ENCODE measurements at places on chromosomes 16 and 17.

DNA sequence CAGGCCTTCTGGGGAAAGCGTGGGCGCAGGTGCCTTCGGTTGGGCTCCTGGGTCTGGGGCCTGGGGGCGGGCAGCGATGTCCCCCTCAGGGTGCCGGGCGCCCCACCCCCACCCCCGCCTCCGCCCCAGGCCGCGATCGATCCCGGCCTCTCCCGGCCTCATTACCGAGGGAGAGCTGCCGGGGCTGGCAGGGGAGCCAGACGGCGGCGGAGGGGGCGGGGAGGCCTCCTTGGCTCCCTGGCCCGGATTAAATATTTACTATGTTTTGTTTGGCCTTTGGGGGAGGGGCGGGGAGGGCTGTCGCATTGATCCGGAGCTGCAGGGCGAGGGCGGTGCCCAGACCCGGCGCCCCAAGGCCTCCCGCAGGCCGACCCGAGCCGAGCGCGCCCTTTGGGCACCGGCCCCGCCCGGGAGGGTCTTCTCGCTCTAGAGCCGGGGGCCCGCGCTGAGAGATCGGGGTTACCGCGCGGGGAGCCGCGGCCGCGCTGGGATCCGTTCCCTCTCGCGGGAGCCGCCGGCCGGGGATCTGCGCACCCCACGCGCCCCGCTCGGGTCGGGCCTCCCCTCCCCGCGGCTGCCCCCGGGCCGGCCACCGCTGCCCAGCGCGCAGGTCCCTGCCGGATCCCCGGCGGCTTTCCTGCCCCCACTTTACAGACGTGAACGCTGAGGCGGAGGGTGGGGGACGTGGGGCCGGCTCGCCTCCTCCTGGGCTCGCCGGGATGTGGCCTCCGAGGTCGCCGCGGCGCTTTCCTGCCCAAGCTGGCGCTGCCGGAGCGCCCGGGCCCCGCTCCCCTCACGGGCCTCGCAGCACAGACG is 27.0 kb downstream of the RTN4RL1 start:
- no peak for DNase-seq

DNA sequence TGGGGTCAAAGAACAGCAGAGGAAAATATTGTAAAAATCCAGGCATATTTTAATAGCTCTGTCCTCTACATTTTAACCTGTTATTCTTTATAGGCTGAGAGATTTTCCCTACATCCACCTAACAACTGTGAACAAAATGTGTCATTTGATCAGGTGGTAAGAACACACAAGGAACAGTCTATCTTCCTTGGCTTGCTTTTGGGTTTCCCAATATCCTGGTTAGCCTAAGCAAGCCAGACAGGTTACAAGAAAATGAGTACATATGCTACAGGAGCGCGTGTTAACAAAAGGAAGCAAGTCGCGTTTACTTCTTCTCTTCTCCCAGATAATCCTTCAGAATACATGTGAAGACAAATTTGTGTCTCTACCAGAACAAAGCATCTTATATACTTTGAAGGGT is 31.0 kb upstream of the PITPNM3 start:
- DNase-seq = no peak

- DNase-seq = no peak
Measured at GRCh38 chr16:83723901-83724300, 83.9 kb upstream of the HSBP1 start.

GRCh38 chr16:4200781-4201137 is 41.1 kb downstream of the SRL start:
- DNase-seq = no peak

GRCh38 chr16:90019543-90020259 is 445 bp upstream of the DBNDD1 start:
- no peak for DNase-seq

GRCh38 chr16:73847090-73847489 is 449.5 kb upstream of the PSMD7 start:
- DNase-seq = no peak

DNA sequence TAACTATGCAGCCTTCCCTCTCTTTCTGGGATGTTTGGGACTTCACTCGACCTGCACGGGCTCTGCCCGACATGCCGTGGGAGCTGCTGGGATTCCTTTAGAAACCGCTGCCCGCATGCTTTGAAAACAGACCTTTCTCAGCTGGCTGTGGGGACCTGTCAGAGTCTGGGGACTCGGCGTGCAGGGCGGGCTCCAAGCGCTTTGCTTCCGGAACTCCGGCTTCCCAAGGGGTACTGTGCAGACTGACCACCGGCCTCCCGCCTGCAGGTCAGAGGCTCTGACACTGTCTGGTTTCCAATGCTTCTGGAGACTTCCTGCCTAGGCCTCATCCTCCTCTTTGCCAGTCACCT is 11.8 kb downstream of the PRSS27 start:
- no peak for DNase-seq

DNA sequence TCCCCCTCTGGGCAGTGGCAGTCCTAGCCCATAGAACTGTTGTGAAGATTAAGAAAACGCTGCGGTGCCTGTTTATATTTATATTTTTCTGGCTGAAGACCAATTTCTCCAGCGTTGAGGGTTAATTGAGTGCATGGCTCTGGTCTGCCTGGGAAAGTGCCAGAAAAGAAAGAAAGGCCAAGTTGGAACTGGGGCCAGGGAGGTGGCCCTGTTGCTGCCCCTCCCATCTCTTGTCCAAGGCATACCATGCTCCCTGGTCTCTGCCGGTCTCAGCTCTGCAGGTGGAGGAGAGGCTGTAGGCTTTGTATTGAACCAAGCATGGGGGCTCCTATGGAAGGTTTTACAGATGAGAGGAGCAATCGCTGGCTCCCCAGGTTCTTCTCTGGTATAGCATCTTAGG is 124.7 kb downstream of the MGAT5B start:
- DNase-seq = no peak

DNA sequence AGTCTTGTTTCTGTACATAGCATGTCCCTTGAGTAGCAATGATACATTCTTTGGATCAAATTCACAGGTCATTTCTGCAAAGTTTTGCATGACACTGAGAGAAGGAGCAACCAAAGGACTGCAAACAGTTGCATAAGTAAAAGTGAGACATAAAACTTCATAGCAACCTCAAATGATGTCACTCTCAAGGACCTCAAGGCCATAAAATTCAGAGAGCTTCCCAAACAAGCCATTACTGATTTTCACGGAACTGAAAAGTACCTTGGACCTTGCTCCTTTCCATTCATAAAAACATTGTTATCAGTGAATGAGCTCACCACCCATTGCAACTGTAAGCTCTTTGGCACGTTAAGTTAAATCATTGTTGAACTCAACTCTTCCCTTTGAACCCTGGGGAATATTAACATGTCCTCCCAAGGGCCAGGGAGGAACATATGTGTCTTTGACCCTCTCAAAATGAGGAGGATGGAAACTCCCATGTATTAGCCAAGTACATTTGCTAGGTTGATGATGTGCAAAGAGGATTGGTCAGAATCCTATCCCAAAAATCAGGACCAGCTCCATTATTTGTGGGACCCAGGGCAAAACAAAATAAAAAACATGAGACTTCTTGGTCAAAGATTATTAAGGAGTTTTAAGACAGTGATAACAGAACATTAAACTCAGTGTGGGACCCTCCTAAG is 275.0 kb upstream of the DYNLRB2 start:
- DNase-seq = no peak

- no peak for DNase-seq
Measured at GRCh38 chr16:29745853-29746345, at the start of gene C16orf54. Gene C16orf54 (minus strand): TSS chr16:29745990. CDS start chr16:29744951, 1,039 bp downstream.

- no peak for DNase-seq
Measured at GRCh38 chr16:69443927-69444631, 19.7 kb downstream of the CYB5B start.

DNA sequence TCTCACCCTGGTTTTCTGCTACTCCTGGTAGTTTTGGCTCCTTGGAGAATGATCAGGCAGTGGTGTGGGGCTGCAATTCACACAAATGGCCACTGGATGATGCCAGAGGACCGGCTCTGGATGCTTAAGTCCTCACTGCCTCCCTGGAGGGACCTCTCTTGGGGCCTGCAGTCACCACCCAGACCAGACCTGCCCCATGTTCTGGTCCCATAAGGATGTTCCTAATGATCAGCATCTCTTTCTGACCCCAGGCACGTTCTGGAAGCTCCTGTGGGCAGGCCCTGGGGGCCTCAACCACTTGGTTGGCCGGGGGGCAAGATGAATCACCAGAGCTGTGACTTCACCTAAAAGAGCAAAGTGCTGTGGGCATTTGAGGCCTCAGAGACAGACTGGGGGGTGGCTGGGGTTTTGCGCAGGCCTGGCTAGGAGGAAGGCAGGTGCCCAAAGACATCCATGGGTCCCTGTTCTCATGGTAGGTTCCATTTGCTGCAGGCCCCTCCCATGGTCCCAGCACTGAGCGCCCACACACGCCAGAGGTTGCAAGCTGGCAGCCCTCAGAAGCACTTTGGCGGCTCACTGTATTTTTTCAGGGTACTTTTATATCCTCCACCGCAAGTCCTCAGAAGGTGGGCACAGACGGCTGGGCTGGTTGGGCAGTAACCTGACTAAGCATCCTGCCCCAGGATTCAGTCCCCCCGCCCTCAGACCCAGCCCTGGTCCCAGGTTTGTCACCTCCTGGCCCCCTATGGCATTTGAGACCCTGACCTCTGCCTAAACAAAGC is 53.2 kb downstream of the NT5M start:
- peak; percentile 21 for DNase-seq

DNA sequence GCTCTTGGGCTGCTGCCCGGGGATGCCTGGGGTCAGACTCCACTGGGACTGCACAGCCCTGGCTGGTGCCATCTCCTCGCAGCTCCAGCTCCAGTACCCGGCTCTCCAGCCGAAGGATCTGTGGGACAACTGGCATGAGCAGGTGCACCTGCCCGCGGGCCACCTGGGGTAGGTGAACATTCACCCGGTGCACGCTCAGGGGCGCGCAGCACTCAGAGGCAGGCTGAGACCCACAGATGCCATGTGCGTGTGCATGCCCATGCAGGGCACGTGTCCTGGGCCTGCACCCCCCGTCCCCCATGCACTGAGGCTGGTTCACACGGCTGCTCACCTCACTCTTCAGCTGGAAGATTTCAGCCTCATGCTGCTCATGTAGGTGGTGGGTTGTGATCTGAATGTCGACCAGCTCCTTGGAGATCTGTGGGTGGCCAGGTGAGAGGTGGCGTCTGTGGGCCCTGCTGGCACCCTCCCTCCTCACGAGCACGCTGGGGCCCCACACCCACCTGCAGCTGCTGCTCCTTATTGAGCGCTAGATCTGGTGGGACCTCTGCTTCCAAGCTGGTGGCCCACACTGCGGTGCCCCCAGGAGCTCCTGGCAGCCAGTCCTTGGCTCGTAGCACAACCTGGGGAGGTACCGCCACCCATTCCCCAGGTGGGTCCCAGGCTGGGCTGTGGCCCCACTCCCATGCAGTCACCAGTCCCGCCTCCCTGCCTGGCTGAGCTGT is 618 bp downstream of the CCDC78 start:
- no peak for DNase-seq

GRCh38 chr17:1729966-1730325 is 5.4 kb downstream of the WDR81 start:
- no peak for DNase-seq

GRCh38 chr17:17849845-17850373 is 13.1 kb upstream of the SREBF1 start:
- DNase-seq = no peak

- DNase-seq = no peak
Measured at GRCh38 chr16:27245276-27246172, 23.0 kb downstream of the NSMCE1 start.

Data from thoracic aorta (tissue), 2 donors.